ENCODE measurements at places on chromosomes 6 and 20. TPM values are rescaled to one million over a fixed set of nuclear protein-coding genes. Genes with fewer than 3 reads are reported as not detected.

The E2F1 gene
- 4.9 TPM for polyA plus RNA-seq

GRCh38 chr6:169766232-169766631 is 14.8 kb downstream of the ERMARD start:
- no peak for DNase-seq

DNA sequence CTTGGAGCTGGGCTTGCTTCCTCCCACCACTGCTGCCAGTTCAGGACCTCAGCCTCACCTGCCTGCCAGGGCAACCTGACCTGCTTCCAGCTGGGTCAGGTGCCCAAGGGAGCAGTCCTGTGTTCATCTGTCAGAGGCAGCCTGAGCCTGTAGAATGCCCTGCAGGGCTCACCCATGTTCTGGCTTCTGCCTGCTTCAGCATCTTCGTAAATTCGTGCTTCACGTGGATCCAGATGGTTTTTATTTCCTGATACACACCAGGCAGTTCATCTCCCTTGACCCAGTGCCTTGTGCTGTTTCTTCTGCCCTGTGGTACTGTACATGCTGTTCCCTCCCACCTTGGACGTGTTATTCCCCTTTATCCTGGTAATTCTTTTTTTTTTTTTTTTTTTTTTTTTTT is 50.2 kb downstream of the ARID1B start:
- peak; percentile 51 for DNase-seq

DNA sequence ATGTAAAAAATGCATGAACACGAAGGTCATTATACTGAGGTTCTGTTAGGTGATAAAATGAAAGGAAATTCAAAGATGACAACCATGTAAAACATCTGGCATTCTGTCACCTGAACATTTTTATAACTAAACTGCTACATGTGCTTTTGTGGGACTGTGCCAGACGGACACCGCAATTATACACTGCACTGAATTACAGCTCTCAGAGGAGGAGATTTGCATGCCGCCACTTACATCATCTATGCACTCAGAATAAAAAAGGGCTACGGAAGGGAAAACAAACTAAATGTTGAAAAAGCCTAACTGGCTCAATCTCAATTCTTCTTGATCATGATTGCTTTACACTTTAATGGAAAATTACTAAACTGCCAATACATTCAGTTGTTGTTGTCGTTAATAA is 614.0 kb upstream of the EYS start:
- DNase-seq: no peak

The POM121L2 gene
- polyA plus RNA-seq: not detected

GRCh38 chr6:170533792-170534191 is 19.3 kb downstream of the PSMB1 start:
- DNase-seq: no peak

DNA sequence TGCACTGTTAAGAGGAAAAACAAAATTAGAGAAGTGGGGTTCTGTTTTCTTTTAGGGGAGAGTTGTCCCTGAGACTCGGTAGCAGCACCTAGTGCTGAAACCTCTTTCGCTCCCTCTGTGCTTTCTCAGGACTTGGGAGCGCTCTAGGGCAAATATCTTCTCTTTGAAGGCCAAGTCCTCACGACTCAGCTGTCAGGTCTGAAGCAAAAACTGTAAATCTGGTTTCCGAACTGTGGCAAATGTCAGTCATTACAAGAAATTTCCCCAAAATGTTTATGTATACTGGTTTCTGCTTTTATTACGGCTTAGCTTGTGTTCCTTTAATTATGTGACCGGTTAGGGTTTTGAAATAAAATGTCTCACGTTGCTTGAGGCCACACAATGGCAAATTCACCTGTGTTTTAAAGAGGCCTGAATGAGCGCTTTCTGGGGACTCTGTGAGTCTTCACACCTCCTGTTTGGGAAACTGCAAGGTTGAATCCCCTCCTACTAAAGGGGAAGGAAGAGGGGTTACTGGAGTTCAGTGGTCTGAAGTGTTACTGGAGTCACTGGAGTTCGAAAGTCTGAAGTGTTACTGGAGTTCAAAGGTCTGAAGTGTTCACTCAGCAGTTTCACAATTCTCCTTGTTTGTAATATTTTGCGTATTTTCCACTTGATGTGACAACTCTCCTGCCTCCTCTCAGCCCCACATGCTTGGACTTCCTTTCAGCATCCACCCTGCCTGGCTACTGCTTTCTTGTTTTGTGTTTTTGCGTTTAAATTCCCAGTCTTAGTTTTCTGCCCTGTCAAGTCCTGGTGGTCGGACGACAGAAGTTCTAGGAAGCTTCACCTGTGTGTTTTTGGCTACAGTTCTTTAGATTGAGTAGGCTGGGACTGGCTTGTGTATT is 1.6 kb downstream of the SMPDL3A start:
- peak; percentile 30 for DNase-seq

DNA sequence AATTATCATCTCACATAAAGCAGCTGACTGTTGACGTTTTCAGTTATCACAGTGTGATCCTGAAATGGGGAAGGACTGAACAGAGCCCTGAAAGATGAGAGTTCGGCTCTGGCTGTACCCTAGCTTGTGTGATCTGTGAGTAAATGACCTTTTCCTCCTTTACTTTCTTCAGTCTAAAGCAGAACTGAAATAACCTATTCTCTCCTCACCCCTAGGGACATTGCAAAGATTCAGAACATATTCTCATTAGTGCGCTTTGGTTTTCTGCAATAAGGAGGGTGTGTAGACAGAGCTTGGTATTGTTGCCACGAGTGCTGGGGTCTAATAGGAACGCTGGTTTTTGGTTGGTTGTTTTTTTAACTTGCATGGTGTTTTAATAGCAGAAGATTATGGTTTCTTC is 16.7 kb downstream of the FARS2 start:
- no peak for DNase-seq

- DNase-seq: no peak
Measured at GRCh38 chr20:23190557-23190956, 104.4 kb upstream of the CD93 start.

- DNase-seq: no peak
Measured at GRCh38 chr20:60361761-60362395, 403.7 kb downstream of the CDH26 start.

- DNase-seq: no peak
Measured at GRCh38 chr6:107657373-107657754, 166.7 kb downstream of the SCML4 start.

GRCh38 chr6:11711984-11712711 is 66.5 kb downstream of the ADTRP start:
- DNase-seq: peak; percentile 22

DNA sequence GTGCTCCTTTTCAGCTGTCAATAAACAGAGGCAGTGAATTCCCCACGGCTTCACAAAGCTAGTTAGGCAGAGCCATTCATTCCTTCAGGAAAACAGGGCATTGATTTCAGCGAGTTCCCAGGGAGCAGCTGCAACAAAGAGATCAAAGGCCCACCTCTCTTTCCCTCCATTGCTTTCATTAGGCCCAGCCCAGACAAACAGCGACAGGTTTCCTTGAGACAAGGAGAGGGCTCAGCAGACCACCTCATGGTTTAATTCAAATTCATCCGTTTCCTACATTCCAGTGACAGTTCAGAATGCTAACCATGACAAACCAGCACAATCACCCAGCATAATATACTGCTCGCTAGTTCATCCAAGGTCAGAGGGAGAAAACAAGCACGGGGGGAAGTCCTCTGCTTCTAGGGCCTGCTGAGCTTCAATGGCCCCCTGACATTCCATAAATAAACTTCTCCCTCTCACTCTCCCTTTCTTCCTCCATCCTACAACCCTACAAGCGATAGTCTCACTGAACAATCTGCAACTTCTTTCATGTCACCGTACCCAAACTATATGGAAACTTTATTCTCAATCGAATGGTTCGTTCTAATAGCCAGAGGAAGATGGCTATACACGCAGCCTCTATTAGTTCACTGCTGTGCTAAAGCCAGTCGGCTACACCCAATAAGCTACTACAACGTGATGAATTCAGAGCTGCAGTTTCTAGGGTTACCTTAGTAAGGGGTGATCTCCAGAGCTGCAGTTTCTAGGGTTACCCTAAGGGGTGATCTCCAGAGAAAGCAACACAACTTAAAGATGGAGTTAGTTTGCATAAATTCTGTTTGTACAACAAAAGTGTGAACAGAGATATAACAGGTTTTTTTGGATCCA is 34.7 kb downstream of the PLAGL1 start:
- no peak for DNase-seq

The SYNGAP1 gene
- 0.42 TPM for polyA plus RNA-seq

The NECAB3 gene
- 13.4 TPM for polyA plus RNA-seq

DNA sequence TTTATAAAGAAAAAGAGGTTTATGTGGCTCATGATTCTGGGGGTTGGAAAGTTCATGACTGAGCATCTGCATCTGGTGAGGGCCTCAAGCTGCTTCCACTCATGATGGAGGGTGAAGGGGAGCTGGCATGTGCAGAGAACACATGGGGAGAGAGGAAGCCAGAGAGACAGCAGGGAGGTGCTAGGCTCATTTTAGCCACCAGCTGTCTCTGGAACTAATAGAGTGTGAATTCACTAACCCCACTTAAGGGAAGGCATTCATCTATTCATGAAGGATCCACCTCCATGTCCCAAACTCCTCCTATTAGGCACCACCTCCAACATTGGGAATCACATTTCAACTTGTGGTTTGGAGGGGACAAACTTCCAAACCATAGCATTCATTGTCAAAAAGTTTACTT is 137.3 kb upstream of the PMEPA1 start:
- no peak for DNase-seq

The BMP6 gene
- 1.3 TPM for polyA plus RNA-seq

The TFAP2C gene
- 16.6 TPM for polyA plus RNA-seq

DNA sequence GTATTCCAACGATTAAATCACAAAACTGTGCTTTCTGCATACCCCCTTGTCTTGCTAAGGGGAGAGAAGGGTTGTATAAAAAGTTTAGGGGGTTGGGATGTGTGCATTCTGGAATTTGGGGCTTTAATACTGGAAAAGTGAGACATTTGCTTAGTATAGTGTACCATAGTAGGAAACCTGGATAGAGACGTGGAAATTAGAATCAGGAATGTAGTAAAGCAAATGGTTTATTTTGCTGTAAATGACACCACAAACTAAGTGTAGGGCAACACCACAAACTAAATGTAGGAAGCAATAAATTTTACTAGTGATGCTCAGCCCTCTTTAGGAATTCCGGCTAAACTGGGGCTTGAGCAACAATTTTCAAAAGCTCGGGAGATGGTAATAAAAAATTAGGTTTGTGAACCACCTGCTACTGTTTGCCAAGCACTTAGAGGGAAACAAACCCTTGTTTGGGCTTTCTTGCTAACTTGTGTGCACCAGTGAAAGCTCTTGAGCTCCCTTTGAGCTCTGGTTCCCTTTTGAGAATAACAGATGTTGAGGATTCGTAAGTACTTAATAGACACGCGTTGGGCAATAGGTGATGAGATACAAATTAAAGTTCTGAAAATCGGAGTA is 13.8 kb downstream of the BRD2 start:
- DNase-seq: peak; percentile 41

DNA sequence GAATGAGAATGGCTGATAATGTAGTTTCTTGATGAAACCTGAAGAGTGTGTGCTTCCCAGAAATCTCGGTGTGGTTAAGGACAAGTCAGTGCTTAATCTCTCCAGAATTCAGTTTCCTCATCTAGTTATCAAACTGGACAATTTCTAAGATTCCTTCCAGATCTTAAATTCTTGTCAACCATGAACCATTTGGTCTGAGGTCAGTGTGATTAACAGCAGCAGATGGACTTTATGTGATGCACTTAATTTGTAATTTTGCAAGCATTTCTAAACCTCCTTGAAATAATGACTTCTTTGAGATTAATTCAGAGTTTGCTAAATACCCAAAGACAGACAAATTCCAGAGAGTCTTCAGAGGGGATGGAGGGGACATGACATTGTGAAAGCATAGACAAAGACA is 160.3 kb downstream of the KIF16B start:
- no peak for DNase-seq

- DNase-seq: peak; percentile 71
Measured at GRCh38 chr6:10720265-10720959, 2.5 kb upstream of the TMEM14C start.

GRCh38 chr20:54668271-54669039 is 193.1 kb downstream of the DOK5 start:
- peak; percentile 53 for DNase-seq

The F13A1 gene
- not detected for polyA plus RNA-seq

DNA sequence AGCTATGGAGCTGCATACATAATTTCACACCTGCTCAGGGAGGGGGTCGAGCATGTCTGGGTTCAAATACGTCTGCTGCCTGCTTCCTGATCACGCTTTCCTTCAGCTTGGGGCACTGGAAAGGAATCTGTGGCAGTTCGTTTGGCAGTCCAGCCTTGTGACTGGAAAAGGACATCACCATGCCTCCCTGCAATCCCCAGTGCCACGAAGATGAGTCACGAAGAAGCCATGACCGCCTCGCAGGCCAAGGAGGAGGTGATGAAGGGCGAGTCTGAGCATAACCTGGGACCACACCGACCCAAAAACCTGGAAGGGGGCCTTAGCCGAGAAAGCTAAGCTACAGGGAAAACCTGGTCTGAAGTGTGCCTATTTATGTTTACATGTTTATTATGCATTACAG is 13.1 kb downstream of the JAG1 start:
- peak; percentile 55 for DNase-seq

The PRDM1 gene
- polyA plus RNA-seq: 3.5 TPM

DNA sequence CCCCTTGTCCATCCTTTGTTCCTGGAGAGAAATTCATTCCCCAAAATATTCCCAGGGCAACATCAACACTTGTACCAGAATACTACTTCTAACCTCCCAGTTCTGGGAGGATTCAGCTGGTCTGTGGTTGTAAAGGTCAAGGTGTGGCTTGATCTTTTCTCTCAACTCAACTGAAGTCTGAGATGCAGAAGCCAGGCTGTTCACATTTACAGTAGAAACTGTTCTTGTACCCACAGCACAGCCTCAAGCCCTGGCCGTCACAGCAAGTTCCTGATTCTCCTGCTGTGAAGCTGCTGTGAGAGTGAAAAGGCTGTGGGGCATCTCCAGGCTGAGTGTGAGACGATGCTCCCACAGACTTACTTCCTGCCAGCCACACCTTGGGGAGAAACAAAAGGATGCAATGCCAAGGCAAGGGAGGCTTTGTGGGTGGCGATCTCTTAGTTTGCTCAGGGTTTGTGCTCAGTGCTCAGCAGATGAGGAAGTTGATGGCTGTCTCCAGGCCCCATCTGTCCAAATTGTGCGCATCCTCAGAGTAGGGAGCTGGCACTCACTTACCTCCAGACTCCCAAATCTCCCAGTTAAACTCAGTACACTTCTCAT is 143.9 kb upstream of the FOXA2 start:
- no peak for DNase-seq

Data from GM23248 (cell line).